ENCODE measurements at places on chromosomes 12 and 14.

DNA sequence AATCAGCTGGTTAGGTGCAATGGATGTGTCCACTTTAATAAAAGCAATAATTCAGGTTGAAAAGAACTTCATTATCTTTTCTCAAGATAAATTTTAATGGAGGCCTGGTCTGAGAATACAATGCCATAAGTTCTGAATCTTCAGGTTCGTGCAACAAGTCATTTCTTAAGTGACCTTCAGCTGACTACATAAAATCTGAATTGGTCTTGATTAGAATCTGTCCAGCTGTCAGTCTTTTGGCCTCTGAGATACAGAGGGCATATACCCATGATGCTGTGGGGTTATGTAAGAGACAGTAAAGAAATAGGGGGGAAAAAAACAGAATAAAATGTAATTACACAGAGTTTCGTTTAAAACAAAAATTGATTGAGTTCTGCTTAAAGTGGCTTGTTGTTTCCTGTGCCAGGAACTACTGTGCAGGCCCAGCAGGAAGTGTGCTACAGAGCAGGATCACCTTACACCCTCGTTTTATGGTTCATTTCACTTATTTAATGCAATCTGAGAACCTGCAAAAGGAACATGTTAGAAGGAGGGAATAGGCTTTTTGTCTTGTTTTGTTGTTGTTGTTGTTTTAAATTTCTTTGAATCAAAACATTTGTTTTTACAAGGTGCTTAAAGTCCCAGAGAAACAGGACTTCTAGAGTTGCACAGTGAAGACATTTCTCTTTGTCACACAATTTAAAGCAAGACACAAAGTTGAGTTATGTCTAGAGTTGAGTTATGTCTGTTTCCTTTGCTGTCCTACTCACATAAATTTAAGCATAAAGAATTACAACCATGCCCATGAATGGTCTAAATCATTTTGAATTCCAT is 64.2 kb downstream of the LGR5 start:
- no peak for DNase-seq

GRCh38 chr12:26114720-26115401 is 10.0 kb downstream of the BHLHE41 start:
- no peak for DNase-seq

GRCh38 chr14:23577710-23578392 is 739 bp downstream of the JPH4 start:
- DNase-seq: peak; percentile 68

DNA sequence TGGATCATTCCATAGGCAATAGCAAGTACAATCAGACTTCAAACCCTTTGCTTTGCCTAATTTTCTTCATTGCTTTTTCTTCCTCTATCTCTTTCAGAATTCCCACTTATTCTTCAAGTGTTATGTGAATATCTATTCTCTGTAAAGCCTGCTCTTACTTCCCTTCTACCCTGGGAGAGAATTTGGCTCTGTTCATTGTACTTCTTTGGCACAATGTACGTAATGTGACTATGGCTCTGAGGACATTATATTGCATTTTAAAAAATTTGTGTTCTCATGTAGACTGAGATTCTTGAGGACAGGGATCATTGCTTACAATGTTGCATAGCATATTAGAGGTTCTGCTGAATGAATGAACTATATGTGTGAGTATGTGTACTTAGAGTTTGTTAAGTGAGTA is 16.9 kb upstream of the PRICKLE1 start:
- no peak for DNase-seq

DNA sequence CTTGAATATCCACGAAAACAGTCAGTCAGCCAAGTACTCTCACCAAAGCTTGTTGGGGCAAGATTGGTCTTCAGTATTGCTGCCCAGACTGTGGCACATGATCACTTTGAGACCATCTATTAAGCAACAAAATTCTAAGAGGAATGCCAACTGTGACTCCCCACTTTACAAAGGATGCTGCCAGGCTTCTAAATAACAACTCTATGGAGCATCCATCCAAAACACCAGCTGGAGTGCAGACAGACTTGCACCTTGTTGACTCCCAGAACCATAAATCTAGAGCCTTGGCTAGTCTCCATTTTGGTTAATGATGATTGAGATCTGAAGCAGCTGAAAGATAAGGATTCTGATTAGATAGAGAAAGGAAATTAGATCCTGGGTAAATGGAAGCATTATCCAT is 132.8 kb downstream of the DIO2 start:
- DNase-seq: peak; percentile 67

DNA sequence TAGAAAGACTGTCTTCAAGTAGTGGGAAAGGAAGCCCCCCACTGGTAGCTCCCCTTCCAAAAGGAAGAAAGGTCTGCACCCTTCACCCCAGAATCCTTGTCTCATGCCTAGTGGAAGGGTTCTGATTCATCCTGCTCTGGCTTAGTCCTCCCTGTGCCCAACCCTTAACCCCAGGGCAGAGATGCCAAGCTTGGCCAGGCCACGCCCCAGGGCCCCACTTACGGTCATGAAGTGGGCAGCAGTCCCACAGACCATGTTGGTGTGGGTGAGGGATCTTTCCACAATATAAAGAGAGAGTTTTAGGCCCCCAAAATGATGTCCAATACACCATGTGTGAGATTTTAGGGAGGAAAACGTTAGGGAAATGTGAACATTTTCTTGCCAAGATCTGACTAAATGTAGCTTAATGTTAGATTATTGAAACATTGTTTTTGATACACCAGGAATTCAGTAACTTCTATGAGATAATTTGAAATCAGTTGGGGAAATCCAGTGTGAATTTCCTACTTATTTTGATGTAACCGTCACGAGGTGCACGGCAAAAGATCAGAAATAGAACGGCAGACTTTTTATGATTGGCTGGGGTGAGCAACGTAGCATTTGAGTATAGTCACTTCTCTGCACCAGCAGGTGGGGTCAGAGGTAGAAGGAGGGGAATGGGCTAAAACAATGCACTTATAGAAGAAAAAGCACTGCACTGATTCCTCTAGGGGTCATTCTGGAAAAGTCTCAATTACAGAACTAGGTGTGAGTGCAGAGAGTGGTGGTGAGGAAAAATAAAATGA is 8.2 kb upstream of the SSPN start:
- DNase-seq: no peak

DNA sequence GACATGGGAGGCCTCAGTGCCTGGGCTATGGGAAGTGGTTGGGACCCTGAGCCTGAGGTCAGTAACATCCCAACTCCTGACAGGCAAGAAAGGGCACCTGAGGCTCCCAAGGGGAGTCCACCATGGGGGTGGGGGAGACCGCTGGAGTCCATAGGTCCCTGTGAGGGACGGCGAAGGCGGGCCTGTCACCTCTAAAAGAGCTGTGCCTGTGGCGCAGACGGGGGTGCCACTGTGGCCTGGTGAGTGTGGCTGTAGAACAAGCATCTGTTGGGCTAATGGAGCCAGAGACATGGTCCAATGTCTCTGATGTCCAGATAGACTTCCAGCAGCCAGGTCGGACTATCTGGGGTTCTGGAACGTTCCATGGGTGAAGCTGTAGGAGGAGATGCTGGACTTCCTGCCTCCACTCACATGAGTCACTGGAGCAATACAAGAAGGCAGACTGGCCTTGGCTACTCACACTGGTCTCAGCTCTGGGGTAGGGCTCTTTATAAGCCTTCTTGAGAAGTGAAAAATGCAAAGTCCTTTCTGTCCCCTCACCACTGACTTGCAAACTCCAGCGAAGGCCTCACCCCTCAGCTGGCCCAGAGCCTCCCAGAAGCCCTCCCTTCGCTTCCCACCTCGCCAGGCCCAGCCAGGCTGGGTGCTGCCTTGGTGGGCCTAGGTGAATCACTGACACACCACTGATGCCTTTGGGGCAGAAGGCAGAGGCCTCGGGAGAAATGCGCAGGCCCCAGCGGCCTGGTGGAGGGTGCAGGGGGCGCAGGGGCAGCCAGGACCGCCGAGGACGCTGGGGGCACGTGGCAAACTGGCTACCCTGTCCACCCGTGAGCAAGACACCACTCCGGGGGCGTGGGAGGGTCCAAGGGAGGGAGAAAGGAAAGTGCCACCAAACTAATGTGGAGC is 1.1 kb upstream of the TRAF3 start:
- DNase-seq: no peak

All from SK-N-DZ (cell line).